ENCODE measurements at places on chromosomes 3 and 15.

- DNase-seq: no peak
Measured at GRCh38 chr15:66630801-66631351, 65.1 kb upstream of the LCTL start.

- DNase-seq: no peak
Measured at GRCh38 chr3:136612512-136612911, 139.7 kb downstream of the STAG1 start.

DNA sequence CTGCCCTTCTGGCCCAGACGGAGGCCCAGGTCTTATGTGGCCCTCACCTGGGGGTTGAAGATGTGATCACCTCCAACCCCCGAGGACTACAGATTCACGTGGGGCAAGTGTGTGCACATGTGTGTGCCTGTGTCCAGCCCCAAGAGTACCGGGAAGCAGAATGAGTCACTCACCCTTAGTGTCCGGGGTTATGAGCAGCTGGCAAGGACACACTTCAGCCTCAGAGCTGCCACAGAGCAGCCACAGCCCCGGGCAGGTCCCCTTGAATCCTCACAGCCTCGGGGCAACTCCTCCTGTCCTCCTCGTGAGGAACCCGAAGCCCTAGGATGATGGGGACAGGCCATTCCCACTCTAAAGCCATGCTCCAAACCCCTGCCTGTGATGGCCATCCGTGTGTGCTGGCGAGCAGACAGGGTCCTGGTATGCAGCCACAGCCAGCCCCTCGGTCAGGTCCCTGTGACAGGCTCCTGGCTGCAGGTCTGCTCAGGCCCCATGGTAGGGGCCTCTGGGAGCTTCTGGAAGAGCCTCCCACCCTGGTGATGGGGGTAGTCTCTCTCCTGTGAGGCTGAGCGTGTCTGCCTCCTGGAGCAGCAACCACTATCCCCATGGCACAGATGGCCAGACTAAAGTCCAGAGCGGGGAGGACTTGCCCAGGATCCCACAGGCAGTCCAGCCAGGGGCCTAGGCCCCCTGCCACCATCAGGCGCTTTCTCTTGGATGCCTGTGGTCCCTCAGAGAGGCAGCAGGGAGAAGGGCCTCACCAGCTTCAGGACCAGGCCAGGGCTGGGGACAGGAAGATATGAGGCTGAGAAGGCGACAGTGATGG, 852 bp downstream of the STAB1 start:
- DNase-seq: no peak

GRCh38 chr3:117688583-117688982, 979.0 kb downstream of the TUSC7 start:
- DNase-seq: no peak

GRCh38 chr15:100771746-100772145, 107.9 kb upstream of the ALDH1A3 start:
- DNase-seq: no peak

- no peak for DNase-seq
Measured at GRCh38 chr3:134029256-134029733, 430 bp downstream of the SLCO2A1 start.

GRCh38 chr3:187828579-187829452, 83.5 kb upstream of the BCL6 start:
- no peak for DNase-seq

GRCh38 chr3:129278966-129279906, 566 bp downstream of the HMCES start:
- peak; percentile 40 for DNase-seq

DNA sequence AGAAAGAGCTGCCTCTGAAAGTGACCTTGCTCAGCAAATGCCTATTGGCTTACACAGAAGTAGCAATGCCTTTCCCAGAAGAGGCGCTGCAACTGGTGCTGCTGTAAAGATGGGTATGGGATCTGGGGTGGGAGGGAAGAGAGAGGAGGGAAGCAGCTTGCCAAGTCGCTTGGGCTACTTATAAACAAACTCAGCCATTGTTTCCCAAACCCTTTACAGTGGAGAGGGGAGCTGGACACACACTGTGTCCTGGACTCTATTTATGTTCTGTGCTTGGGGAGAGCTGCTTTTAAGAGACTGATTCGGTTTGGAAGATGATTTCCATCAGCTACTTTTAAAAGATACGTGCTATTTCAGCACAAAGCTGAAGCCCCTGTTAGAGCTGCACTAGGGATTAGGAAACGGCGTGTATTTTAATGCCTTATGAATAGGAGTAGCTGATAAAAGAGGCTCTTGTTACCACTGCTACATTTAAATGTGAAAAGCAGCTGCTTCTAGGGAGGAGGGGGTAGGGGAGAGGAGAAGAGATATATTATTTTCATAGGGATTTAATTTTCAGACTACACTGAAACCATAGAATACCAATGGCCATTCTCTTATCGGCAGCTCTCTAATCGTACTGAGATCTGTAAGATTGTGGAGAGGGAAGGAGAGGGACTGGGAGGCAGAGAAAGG, 440.6 kb downstream of the MCTP2 start:
- DNase-seq: no peak

DNA sequence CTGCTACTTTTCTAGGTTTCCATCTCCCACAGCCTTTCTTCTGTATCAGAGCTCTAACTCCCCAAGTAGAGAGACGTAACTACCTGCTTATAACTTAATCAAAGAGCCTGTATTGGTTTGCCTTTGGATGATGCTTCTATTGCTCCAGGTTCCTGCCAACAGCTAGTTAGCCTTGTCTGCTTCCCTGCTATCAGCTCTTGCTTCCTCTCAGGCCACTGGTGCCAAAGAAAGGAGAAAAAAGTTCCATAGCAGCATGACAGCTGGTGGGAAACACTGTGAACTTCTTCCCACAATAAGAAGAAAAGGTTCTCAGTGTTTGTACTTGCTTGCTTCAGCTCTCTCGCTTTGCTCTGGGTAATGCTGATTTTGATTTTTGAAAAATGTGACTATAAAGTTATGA, 206.6 kb downstream of the GBE1 start:
- DNase-seq: no peak

DNA sequence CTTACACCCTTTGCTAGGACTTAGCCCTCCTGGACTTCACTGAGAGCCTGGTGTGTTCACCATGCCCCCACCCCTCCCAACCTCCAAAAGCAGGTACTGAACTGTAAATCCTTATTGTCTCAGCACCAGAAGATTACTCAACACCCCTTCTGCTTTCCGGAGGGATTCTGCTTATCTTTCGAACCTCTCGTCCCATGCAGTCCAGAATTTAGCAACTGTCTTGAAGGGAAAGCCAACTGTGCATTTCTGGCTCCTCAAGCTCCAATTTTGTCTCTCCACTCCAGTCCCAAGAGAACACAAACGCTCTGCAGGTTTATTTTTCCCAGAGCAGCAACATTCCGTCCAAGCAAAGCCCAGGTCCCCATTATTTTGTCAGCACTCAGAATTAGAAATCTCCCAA, 49.6 kb downstream of the RFTN1 start:
- no peak for DNase-seq

DNA sequence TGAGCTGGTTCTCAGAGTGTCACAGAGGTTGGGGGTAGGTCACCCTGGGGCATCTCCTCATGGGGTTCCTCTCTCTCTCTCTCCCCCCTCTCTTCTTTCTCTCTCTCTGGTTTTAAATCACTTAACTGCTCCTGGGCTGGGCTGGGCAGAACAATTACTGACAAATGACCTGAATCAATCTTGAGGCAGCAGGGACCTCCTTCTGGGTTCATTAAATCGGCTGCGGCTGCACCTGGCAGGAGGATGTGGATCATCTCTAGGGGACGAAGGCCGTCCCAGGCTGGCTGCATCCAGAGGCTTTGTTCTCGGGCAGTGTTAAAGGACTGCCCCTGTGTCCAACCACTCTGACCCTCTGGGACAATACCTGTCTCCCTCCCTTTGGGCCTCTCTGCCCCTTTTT, 143.1 kb downstream of the TLE3 start:
- no peak for DNase-seq

DNA sequence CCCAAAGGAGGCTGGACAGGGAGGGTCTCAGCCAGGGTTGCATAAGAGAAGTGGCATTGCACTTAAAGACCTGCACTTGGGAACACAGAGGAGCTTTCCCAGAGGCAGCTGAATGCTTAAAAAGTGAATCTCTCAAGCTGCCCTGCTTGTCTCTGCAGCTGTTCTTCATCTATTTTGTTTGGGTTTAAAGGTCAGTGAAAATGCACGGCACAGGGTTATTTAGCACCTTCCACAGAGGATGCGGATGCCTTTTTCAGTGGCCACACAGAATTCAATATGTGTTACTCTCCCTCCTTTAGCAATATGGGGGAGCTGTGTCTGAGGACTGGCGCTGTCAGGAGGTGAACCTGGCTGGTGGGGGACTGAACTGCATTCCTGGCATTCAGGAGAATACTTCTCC, 22.7 kb upstream of the CTNNB1 start:
- no peak for DNase-seq

DNA sequence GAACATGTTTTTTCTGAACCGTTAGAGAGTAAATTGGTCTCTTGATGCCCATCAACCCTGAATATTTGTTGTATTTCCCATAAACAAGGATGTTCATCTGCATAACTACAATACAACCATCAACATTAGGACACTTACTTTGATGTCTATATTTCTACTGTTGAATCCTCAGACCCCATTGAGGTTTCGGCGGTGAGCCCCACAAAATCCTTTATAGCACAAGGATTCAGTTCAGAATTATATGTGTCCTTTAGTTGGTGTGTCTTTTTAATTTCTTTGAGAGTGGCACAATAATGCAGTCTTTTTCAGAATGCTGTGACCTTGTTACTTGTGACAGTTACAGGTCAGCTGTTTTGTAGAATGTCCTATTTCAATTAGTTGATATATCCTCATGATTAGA, 158.0 kb downstream of the FNDC3B start:
- no peak for DNase-seq

DNA sequence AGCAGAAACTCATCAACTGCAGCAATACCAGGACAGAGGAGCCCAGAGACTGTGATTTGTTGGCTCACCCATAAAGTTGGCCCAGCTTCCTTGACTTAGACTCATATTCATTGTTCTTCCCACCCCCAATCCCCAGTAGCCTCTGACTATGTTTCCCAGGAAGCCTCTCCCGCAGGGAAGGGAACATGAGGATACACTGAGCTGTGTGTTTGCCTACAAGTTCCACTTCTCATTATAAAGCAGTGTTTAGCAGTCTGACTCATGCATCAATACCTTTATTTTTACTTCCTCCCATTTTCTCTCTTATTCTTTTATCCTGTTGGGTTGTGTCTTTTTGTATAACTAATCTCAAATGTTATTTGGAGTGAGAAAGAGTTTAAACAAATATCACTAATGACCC, 111.6 kb upstream of the PHLDB2 start:
- no peak for DNase-seq

DNA sequence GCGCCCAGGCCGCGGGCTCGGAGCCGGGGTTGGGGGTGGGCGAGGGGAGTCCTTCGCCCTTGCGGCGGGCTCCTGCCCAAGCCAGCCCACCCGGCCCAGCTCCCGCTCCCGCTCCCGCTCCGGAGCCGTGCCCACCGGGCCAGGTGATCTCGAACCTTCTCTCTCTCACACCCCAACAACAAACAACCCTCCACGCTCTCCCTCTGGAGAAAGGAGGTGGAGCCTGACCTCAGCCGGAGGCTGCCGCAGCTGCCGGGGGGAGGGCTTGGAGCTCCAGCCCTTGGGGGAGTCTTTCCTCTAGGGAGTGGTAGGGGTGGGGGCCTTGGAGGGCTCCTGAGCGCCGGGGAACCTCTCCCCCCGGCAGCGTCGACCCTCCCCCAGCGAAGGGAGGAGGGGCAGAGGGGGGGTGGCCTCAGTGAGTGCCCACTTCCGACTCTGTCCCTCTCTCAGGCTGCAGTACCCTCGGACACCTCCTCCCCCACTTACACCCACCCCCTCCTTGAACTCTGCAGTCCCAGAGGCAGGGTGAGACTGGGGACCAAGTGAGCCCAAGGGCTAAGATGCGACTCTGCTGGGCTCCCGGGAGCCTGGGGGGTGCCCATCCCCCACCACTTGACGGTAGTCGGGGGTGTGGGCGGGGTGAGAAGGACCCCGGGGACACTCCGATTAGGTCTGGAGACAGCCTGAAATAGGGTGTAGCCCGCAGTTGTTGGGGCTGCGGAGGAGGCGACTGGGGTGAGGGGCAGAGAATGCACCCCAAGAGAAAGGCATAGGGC, 4.4 kb upstream of the BAHD1 start:
- DNase-seq: no peak

GRCh38 chr3:189309400-189309975, 137.7 kb downstream of the TPRG1 start:
- DNase-seq: no peak

GRCh38 chr3:165658027-165658426, 179.2 kb downstream of the BCHE start:
- no peak for DNase-seq

- no peak for DNase-seq
Measured at GRCh38 chr3:174524203-174524602, 334.9 kb upstream of the NAALADL2 start.

DNA sequence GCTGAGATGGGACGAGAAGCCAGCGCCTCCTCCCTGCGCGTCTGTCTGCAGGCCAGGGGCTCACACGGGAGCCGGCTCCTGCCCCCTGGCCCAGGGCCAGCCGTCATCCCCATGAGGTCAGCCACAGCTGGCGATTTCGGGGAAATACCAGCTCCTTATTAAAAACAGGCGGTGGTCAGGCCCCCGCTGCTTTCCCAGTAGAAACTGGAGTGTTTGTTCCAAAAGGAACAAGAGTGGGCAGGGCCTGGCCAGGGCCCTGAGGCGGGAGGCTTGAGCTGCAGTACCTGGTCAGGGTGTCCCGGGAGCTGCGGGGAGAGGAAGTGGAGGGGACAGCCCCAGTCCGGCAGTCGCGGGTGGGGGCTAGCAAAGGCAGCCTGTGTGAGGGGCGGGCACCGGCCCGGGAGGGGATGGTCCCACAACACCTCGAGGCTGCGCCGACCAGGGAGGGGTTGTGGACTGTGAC, 17.8 kb downstream of the MYL3 start:
- DNase-seq: no peak

DNA sequence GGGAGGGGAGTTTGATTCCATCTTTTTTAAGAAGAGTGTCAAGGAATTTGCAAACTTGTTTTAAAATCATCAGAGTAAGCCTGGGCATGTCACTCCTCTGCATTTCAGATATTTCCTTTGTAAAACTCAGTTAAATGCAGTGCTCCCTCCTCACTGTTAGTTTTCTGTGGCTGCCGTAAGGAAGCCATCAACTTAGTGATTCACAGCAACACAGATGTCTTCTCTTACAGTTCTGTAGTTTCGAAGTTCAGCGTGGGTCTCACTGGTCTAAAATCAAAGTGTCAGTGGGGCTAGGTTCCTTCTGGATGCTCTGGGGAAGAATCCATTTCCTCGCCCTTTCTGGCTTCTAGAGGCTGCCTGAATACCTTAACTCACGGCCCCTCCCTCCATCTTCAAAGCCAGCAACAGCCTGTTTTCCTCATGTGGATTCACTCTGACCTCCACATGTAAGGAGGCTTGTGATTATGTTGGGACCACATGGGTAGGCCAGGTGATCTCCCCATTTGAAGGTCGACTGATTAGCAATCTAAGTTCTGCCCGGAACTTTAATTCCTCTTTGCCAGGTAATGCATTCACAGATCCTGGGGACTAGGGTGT, 12.4 kb downstream of the ISG20 start:
- DNase-seq: no peak
